ENCODE measurements at places on chromosomes 5 and 9.

DNA sequence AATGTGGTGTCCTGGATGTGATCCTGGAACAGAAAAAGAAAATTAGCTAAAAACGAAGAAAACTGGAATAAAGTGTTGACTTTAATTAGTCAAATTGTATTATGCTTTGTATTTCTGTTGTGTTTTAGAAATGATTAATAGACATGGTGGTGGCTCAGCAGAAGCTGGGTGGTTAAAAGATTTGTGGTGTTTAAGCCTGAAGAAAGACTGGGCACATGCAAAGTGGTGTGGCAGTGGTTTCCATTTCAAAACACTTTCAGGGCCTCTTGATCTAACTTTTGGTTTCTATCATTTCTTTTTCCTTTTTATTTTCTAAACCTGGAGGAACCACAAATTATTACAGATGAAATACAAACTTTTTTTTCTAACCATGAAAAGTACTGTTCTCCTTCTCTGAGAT, 44.1 kb downstream of the ADGRV1 start:
- no peak for DNase-seq

- DNase-seq: no peak
These were observed 465.3 kb upstream of the CLINT1 start for GRCh38 chr5:158324236-158324635.

DNA sequence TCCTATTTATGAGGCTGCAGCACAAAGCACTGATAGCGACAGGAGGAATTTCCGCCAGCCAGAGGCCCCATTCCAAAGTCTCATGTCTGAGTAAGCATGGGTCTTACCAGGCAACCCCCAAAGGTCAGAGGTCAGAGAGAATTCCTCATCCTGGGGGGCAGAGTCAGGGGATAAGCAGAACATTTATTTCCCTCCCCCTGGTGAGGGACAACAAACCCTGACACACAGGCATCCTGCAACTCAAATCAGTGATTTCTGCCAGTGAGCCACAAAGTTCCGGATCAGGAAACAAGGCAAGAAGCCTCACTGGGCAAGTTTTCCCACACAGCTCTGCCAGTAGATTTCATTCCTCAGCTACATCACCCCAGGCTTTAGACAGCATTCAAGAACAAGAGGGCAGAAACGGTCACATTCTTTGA, 37.0 kb downstream of the ADAMTS12 start:
- no peak for DNase-seq

DNA sequence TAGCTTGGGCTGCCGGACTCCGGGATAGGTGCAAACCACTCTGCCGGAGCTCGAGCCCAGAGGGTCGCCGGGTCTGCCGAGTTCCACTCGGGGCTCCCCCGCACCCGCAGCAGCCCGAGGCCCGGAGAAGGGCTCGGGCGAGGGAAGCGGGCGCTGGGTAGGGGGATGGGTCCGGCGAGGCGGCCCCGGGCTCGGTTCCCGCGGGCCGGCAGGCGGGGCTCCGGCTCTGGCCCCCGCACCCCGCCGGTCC, 507 bp downstream of the RICTOR start:
- no peak for DNase-seq

DNA sequence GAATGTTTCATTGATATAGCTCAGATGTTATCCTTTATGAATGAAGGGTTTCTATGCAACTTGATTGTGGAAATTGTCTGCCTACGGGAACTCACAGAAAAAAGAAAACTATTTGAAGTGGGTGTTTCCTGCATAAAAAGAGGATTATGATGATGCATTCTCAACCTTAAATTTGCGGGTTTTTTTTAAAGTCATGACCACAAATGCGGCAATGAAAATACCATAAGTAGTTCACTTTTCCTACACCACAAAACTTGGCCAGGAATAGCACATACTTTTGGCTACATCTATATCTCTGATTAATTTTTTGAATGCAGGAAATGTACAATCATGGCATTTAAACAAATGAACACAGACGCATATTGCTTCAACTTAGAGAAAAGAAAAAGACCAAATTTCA, 754.7 kb downstream of the DTWD2 start:
- no peak for DNase-seq

- no peak for DNase-seq
These were observed 47.2 kb downstream of the XRCC4 start for GRCh38 chr5:83124593-83124992.

GRCh38 chr5:61334868-61335615, 3.0 kb downstream of the ZSWIM6 start:
- no peak for DNase-seq

- no peak for DNase-seq
These were observed 103.5 kb downstream of the NDUFAF2 start for GRCh38 chr5:61048534-61048933.

DNA sequence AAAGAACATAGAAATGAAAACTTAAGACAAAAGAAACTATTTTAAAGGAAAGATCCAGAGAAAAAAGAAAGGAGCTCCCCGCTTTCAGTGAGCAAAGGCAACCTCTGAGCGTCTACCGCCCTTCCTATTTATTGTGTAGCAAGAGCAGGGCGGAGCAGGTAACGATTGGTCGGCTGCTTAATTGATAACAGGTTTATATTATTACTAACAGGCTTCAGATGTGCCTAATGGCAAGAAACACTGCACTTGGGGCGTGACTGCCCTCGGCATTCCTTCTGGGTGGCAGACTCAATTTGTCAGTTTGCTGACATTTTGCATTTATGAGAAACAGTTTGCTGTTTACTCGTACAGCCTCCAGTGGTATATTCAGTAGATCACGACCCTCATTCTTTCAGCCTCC, 482.7 kb upstream of the C9orf72 start:
- no peak for DNase-seq
